ENCODE measurements at places on chromosomes 4 and X.

DNA sequence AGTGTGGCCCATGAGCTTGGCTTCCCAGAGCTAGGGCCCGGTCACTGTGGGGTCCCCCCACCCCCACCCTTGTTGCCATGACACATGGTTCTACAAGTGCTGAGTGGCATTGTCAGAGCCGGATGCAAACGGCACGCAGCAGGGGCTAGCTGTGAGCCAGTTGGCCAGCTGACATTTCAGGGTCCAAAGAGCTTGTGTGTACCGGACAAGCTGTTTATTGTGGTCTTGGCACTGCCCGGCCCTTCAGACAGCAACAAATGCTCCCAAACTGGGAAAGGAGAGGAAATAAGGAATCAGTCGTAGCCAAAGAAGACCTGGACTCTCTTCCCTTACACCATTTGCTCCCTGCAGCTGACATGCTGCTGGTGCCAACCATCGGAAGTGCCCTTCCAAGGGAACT is 36.8 kb downstream of the TSC22D3 start:
- no peak for DNase-seq

DNA sequence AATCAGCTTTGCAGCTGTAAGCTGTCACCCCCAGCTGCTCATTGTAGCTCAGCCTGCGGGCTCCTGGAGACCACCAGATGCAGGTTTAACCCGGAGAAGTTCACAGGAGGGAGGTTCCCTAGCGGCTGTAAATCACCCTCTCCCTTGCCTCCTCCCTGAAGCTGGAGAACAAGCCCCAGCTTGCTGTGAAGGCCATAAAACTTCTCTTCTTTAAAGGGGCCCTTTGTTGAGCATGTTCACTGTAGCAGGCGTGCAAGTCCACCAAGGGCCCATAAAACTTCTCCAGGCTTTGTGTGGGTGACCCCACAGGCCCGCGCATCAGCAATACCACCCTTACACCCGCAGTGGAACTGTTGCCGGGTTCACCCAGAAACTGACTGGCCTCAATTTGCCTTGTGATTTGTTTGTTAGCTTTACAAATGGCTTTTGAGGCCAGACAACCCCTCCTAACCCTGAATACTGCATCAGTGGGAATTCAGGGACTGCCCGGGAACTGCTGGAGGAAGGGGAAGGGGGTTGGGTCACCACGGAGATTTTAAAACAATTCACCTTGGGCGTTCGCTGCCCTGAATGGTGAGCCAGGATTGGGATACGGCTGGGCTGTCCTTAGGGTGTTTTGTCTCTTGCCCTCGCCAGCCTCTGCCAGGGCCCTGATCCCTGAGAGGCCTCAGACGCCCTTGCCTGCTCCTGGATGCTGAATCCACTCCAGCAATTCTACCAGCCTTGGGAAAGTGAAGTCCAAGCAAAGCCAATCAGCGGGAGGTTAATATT is 49.5 kb upstream of the ATP6AP2 start:
- no peak for DNase-seq

GRCh38 chr4:47120783-47121182 is 89.4 kb downstream of the GABRB1 start:
- DNase-seq: no peak

DNA sequence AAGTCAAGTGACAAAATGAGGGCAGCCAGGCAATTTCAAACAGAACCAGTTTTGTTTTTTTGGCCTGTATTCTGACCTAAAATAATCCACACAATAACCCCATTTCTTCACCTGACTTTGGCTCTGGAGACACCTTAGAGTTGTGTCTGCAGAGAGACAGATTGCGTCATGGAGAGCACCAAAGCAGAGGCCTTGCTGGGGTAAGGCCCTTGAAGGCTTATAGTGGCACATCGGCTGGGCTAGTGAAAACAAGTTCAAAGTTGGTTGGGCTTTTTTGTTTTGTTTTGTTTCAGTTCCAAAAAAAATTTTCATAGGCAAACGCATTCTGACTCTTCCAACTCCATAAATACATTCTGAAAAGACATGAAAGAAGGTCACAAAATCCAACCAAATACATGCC is 34.4 kb downstream of the PARM1 start:
- no peak for DNase-seq

- DNase-seq: no peak
Observed at GRCh38 chrX:101931136-101931487, 715 bp downstream of the ZMAT1 start.

DNA sequence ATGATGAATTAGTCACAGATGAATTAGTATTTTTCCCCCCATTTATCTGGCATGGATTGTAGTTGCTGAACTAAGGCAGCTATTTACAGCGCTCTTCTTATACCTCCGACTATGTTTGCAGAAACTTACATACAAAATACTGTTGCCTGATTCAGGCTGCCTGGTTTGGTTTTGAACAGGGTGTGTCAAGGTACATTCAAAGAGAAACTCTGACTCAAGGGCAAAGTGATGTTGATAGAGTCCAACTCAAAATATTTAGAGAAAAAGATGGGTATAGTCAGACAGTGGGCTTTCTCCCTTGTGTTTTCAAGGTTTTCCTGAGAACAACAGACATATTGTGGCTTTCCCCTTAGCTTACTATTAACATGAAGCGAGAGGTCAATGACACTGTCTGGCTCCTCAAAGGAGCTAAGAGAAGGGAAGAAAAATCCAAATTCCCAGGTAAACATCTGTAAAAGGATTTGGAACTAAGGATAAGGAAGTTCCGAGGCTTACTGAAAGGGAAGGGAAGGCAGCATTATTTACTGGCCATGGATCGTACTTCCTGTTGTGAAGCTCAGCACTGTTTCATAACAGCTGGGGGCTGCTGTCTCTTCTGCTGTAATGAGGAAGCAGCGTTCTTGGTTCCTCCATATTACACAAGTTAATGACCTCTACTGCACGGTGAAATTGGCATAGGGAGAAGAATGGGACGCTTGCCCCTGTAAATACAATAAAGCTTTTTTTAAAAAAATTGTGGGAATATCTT is 30.9 kb downstream of the FAM9C start:
- DNase-seq: no peak

DNA sequence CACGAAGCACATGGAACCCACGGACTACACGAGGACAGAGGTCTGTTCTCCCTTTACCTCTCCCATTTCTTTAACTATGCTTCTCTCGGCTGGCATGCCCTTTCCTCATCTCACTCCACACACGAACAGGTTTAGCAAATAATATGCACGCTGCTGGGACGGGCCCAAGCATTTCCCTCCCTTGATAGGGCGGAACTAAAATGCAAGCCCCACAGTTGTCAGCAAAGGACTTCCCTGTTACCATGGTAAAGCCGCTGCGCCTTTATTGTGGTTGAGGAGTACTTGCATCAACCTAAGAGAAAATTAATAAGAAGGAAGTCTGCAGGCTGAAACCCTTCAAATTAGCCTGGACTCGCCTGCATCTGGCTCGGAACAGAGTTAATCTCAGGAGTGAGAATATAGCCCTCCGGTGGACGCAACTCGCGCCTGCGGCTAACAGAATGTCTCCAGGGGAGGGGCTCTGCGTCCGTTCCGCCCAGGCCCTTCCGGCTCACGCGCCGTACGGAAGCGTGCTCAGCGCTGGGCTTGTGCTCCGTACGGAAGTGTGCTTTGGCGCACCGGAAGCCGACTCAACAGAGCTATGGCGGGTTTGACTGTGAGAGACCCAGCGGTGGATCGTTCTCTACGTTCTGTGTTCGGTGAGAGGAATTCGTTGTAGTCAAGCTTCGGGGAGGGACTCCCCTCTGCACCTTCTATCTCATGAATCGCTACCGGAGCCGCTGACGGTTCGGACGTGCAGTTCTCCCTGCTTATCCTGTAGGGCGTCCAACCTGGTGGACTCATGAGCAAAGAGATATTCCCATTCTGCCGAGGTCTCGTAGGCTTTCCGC is at the start of gene CSTF2:
CSTF2 (plus strand) TSS at position 555 of the 830 bp plus-strand sequence; CDS start at position 581, 26 bp downstream.
- DNase-seq: peak; percentile 92

DNA sequence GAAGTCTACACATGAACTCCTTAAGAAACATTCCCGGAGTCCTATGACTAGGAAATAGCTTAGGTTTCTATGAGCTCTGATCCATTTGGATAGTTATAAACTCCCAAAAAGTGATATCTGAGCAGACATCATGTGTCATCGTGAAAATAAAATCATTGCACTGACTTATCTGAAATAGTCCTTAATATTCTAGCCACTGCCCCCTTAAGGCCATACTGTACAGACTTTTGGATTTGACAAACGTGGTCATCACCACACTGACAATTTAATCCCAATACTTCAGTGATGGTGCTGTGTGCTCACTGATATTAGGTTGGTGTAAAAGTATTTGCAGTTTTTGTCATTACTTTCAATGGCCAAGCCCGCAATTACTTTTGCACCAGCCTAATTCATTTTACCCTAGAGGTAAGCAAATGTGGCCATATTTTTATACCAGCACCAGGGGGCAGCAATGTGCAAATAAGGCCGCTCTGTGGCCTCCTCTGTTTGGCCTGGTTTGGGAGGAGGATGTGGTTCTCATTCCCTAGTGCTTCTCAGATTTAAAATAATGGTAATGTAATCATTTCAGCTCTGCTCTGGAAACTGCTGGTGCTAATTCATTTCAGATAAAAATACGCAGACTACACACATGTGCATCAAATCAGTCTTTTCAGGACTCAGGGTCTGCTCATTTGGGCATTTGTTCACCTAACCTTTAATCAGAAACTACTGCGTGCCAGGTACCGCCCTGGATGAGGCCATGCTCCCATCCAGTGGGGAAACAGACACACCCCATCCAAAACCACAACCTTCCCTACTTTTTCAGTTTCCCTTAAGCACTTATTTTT is 196.4 kb upstream of the C1QTNF7 start:
- DNase-seq: peak; percentile 93

DNA sequence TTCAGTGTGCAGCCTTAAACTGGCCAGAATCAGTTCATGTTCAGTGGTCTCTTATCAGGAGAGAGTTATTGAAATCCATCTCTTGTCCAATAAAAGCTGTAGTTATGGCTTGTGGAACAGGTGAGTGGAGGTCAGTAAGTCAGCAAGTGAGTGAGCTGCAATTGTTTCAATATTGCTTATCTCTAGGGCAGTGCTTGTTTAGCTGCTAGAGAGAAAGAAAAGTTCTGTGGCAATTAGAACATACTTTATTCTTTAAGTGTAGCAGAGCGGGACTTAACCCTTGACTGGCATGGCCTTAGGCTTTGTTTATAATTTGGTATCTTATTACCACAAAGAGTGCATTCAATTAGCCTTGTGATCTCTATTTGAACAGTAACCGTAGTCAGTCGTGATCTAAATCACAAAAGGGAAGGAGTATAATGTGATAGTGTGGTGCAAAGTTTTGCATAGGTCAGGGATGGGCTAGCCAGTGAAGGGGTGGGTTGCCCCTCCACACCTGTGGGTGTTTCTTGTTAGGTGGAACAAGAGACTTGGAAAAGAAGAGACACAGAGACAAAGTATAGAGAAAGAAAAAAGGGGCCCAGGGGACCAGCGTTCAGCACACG is 6.9 kb upstream of the ETDC start:
- DNase-seq: no peak

DNA sequence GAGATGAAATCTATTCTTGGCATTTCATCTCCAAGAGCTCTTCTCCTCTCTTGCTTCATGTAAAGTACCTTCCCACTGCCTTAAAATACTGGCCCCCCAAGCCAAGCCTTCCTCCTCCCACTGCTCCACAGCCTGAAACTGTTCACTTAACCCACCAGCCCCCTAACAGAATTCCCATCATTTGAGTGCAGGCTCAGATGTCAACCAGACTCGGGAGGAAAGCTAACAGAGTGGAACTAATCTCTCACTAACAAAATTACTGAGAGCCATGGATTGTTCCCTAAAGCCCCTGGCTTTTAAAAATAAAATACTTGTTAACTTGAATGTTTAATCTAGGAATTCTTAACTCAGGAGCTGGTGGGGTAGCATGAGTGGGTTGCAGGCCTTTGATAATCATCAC is 7.1 kb upstream of the DCUN1D4 start:
- no peak for DNase-seq

DNA sequence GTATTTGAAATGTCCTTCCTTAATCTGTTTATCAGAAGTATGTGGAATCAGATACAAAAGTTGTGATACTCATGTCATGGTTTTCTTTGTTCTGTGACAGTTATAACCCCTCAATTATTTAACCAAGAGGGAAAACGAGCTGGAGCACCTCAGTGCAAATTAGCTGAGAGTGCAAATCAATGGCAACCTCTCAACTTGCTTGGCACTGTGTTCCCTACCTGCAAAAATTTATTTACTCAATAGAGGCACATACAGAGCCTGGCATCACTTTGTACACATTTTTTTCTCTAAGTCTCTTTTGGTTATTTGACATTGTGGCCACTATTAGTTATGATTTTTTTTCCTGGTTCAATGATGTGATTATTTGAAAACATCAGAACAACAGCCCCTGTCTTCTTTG is 186.2 kb downstream of the STIM2 start:
- no peak for DNase-seq

GRCh38 chrX:150028692-150029091 is 90.4 kb upstream of the EOLA2 start:
- no peak for DNase-seq

DNA sequence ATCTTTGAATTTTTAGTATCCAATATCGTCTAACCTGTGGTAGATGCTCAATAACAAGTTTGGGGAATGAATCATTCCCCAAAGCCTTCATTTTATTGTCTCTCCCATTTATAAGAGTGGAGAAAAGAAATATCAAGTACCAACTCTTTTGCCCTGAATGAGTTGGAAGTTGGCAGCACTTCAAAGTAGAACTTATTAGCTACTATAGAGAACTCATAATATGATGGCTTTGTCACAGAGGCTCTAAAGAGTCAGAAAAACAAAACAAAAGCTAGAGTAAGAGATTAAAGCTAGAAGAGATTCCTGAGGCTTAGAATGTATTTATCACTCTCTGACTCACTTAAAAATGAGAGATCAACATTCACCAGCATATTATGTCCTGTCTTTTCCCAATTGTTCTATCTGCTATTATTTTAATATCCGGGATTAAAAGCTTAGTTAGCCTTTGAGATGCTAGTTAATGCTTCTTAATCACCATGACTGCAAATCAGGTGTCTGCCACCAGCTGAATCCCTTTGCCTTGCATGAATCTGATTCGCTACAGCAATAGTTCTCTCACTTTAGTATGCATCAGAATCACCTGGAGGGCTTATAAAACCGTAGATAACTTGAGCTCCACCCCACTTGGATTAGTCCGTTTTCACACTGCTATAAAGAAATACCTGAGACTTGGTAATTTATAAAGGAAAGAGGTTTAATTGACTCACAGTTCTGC is 77.9 kb downstream of the PALLD start:
- DNase-seq: peak; percentile 64

DNA sequence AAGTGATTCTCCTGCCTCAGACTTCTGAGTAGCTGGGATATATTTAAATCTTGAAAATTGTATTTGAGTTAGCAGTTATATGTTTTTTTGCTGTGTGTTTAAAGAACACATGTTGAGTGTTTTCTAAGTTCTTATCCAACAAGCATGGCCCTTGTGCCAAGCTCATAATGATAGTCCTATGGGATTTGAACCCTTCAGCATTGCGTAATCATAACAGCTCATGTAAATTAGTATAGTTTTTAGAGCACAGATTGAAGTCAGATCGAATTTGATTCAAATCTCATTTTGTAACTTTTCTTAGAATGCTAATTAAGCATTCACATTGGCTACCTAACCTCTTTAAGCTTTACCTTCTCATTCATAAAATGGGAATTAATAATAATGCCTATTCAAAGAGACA is 12.2 kb downstream of the FAM149A start:
- DNase-seq: no peak
